ENCODE measurements at places on chromosomes 5 and 9.

DNA sequence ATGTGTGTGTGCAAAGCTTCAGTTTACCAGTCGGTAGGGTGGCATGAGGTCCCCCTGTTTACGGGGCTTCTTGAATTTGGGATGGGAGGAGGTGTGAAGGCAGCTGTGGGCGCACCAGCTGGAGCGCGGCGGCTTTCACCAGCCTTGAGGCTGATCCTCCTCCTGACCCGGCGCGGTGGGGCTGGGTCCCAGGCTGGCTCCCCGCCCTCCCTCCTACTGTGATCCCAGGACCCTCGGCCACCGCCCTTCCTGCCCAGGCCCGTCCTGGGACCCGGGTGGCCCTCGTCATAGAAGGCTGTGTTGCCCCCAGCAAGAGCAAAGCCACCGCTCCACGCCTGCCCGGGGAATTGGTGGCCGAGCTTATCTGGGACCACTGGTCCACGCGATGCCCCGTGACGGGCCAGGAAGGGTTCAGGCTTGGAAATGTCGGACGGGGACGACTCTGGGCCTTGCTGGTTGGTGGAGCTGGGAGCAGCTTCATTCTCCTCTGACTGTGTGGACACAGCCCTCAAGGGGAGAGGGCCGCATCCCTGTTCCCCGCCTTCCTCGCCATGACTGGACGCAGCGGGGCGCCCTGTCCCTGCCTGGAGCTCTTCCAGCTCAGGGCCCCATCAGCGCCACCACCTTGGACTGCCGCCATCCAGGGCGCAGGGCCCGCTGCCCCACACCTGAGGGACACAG is 271.1 kb upstream of the IRX1 start:
- DNase-seq, result no peak

- DNase-seq, result no peak
Measured at GRCh38 chr5:64767959-64768357, 533 bp downstream of the SREK1IP1 start.

GRCh38 chr5:181281077-181281983 is 20.4 kb upstream of the TRIM52 start:
- DNase-seq, result no peak

DNA sequence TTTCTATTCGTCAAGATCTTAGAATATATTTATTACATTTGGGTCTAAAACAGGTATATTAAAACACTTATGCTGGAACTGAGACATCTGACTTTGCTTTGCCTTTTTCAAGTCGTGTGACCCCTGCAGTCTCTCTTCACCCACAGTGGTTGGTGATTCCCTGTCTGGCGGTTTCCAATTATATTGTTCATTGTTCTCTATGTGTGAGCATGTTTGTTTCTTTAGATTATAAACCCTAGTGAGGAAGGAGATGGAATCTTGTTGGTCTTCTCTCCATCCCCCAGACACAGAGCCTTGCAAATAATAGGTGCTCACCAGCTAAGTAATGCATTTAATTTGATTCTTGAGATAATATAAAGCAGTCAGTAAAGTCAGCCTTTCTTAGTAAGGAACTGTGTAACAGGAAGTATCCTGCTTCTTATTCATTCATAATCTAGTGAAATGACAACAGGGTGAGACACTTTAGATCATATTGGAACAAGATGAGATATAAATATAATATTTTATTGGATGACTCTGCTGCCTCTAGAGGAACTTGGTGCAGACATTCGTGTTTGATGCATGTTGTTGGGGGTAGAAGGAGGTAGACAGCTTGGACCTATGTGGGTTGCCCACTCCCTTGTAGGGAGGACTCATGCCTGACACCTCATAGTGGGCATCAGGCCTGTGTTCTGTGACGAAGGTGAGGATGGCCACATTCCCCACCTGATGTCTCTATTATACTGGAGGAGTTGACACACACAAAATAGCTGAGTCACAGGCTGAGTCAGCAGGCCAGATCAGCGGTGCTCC is 88.1 kb downstream of the FGF1 start:
- DNase-seq, result no peak

GRCh38 chr9:6889868-6890267 is 132.1 kb downstream of the KDM4C start:
- no peak for DNase-seq

DNA sequence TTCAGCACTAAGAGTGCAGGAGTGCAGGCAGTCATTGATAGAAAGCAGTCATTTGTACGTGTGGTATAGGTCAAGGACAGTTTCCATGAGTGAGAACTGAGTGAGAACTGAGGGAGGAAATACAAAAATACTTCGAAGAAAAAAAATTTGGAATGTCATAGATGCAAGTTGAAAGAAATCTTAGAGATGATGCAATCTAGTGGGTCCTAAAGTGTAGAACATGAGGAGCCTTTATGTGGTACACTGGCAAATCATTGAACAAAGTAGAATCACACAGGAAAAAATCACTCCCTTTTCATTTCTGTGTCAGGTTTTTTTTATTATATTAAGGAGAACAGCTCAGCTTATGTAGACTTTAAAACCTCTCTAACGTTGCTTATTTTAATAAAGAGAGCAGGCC is 26.4 kb upstream of the SLC1A1 start:
- DNase-seq, result no peak

DNA sequence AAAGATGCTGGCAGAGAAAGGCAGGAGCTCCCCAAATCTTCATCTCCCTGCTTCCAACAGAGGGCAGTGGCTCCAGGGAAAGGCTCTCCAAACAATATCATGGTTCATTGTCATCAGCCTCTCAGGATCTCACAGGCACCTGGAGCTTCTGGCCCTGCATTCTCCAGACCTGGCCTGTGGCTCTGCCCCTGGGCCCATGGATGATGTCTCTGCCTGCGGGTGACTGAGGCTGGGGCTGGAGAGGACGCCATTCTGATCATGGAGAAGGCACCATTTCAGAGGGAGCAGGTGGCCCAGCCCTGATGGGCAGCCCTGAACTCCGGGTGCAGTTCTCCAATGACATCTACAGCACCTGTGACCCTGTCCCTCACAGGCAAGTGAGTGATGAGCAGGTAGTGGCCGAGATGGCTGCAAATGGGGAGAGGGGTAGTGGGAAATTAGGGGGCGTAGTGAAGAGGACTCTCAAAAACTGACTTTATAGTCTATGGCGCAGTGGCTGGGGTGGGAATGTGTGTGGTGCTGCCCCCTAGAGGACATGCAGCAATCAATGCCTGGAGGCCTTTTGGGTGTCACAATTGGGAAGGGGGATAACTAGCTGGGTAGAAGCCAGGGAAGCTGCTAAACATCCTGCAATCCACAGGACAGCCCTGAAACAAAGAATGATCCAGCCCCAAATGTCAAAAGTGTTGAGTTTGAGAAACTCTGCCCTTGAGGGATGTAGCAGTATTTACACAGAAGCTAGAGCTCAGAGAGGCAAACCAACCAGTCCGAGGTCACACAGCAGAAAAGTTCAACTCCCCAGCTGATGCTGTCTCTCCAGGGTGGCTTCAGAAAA is 3.2 kb downstream of the SH3PXD2B start:
- DNase-seq, result no peak

DNA sequence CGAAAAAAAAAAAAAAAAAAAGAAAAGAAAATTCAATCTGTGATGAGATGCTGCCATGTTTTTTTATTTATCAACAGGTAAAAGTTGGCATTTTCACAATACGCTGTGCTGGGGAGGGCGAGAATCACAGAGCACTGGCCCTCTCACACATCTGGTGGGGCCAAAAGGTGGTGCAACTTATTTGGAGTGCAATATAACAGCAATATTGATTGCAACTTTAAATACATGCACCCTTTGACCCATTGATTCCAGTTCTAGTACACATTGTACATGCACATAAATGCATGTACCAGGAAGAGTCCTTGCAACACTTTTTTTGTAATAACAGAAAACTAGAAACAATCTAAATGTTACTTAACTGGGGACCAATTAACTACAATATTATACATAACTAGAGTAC is 159.1 kb downstream of the DAB2IP start:
- no peak for DNase-seq

DNA sequence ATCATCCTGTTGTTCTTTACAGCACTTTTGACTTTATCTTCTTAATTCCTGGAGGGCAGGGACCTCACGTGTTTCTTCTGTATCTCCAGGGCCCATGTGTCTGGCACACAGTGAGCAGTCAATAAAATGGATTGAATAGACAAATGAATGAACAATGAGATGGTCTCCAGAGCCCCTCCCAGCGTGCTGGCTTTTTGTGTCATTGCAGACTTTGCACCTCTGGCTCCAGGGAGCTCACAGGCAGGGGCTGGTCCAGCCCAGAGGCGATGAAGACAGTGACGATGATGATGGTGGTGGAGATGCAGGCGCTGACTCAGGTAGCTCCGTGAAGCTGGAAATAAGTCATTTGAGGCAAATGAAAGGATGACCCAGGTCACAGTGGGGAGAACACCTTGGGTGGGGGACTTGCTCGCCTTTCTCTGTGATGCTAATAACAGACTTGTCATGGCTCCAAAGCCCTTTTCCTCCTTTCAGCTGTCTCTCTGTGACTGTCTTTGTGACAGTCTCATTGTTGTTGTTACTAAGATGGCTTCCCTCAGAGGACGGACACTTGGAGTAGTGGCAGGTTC is 30.4 kb upstream of the FABP6 start:
- DNase-seq, result no peak

GRCh38 chr9:124255222-124255621 is 2.5 kb upstream of the NEK6 start:
- no peak for DNase-seq

DNA sequence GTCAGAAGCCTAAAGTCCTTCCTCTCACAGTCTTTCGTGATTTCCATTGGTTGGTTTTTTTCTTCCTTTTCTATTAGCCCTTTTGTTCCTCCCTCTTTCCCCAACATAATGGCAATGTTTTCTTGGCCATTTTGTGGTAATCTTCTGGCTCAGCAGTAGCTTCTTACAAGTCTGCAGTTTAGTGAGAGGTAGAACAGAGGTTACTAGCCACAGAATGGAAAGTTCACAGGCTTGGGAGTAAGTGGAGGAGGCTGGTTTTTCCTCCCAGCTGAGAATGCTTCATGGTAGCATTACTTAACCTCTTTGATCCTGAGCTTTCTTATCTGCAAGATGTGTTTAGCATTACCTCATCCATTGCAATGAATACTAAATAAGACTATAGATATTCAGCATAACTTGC is 346.9 kb downstream of the NFIB start:
- DNase-seq, result no peak

DNA sequence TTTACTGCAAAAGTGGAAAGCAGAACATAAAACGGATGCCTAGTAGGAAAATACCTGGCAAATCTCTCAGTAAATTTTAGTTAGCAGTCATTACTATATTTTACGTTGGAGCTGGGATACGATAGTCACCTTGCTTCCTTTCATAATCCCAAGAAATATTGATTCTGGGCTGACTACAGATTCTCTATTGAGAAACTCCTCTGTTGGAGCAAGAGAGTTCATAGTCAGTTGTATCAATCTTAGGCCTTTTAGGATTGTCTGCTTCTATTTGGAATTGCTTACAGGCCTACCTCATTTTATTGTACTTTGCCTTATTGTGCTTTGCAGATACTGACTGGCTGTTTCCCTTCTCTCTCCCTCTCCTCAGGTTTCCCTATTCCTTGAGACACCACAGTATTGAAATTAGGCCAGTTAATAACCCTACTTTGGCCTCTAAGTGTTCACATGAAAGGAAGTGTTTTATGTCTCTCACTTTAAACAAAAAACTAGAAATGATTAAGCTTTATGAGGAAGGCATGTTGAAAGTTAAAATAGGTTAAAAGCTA is 233.7 kb upstream of the TARS1 start:
- no peak for DNase-seq
